ENCODE measurements at places on chromosomes 5 and 9. TPM values are rescaled to one million over a fixed set of nuclear protein-coding genes. Genes with fewer than 3 reads are reported as not detected.
A peak's percentile ranks its signal among the peaks of the same experiment; 100 is the strongest.

SV2C gene
- not detected for total RNA-seq

CDO1 gene
- 6.4 TPM for total RNA-seq

GRCh38 chr9:126959917-126960316, 45.3 kb downstream of the RALGPS1 start:
- no peak for DNase-seq

DNA sequence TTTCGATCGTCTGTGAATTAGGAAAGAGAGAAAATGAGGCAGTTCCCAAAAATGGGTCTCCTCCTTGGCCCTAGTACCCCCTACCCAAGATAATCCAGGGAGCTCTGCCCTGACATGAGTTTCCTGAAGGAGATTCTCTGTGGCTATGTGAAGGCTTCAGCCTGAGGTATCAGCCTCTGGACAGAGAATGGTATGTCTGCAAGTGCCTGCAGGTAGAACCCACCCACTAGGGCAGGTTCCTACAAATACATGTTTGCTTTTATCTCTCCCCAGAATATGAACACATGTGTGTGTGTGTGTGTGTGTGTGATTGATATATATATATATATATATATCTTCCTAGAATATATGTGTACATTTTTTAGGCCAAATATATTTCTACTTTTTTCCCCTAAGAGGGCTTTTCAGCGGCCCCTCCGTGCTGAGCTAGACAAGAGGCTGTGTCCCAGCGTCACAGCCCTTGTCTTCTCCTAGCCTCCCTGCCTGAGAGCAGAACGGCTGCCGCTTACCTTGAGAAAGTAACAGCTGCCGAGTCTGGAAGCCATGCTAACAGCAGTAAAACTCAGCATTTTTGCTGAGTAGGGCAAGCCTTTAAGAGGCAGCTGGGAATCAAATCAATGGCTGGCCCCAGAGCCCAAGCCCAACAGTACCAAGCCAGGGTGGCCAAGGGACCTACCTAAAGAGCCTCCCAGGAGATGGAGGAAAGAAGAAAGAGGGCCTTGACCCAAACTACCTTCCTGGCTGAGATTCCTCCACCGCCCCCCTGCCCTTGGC, 2.1 kb downstream of the BRINP1 start:
- no peak for DNase-seq

SAXO1 gene
- total RNA-seq: 0.28 TPM

- no peak for DNase-seq
Measured at GRCh38 chr9:134477342-134477925, 151.2 kb downstream of the RXRA start.

MYMK gene
- not detected for total RNA-seq

PPP2R2B gene
- 53.1 TPM for total RNA-seq

TBCA gene
- total RNA-seq: 133 TPM

GRCh38 chr5:77776554-77777206, 541 bp upstream of the TBCA start:
- DNase-seq: no peak

PAPPA gene
- 9.9 TPM for total RNA-seq

- no peak for DNase-seq
Measured at GRCh38 chr5:116032991-116033390, 719 bp downstream of the ARL14EPL start.

- DNase-seq: no peak
Measured at GRCh38 chr9:83471241-83471640, 67.0 kb downstream of the FRMD3 start.

- no peak for DNase-seq
Measured at GRCh38 chr5:143887903-143888665, 76.1 kb downstream of the HMHB1 start.

DNA sequence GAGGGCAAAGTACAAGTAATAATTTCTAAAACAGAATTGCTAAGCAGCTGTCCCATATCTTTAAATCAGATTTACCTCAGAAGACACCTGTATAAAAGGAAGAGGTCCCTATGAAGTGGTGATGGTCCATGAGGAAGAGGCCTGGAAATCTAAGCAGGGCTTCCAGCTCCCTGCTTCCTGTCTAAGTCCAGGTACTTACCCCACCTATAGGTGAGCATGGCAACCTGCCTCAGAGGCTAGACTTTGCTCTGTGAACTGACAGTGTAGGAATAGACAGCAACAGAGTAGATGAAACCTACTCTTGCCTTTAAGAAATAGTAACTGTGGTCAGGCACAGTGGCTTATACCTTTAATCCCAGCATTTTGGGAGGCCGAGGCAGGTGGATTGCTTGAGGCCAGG, 55.8 kb upstream of the ARRDC3 start:
- no peak for DNase-seq

TAF1L gene
- total RNA-seq: 0.05 TPM

DNA sequence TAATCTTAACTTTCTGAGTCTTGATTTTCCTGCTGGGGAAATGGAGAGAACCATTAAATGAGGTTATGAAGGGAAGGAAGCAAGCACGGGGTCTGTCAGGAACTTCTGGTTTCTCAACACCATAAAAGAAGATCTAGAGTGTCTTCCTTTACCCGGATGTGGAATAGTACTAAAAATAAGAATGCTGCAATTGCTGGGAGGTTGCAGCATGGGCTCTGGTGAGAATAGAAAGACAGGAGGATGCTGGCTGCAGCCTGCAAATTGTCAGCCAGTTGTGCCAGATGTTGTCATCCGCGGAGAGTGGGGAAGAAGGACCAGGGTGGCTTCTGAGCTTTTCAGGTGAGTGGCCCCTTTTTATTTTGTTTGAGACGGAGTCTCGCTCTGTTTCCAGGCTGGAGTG, 69.3 kb upstream of the STC2 start:
- DNase-seq: no peak

DNA sequence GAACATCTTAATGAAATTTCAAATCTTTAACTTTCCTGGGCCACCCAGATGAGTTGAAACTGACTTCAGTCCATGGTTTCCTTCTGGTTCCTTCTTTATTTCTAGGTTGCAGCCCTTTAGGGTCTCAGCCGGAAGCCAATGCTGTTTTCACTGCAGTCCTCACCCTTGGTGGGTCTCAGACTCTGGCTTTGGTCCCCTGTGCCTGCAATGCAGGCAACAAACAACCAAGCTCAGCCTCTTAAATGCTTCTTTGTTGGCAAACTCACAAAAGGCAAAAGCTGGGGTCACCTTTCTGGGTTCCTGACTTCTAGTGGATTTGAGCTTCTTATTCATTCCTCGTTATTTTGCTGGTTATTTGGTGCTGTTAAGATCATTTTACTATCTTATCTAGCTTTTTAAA, 19.3 kb upstream of the APC start:
- no peak for DNase-seq

PCDHB7 gene
- 5.5 TPM for total RNA-seq

DNA sequence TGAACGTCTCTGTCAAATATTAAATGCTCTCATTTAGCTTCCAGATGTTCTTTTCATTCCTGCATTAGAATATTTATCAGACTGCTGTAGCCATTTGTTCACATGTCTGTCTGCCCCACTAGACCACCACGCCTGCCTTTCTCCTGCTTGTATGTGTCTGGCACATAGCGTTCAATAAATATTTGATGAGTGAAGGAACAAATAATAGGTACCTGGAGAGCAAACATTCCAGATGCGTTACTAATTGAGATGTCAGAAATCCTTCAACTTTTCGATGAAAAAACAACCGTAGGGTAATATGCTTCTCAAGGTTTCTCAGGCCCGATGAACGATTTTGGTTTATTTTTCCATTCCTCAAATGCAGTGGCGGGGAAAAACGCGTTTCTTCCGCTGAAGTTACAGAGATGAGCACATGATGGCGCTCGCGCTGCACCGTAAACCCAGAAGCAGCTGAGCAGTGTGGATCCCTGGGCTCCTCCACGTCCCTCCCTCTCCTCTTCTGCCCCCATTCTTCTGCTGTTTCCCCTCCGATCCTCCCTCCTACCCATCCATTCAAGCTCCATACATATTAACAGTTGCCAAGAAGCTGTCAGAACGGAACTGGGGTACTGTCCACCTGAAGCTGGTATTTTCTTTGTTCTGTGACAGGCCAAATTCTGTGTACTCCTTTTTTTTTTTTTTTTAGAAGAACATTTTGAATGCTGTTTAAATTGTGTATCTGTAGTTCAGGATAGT, 245.4 kb downstream of the MPDZ start:
- DNase-seq: peak; percentile 86

DNA sequence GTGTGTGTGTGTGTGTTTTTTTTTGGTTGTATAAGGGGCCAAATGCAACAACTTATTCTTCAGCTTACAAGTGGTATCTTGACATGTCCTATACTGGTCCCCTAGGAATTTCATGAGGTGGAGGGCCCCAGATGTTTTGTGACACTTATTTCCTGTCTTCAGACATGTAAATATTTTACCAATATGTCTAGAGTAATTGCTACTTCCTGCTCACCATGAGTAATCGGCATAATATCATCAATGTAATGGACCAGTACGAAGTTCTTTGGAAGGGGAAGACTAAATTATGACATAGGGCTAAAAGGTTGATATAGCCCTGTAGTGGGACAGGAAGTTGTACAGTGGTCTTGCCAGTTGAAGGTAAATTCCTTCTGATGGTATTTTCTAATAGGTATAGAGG, 3.7 kb upstream of the OTULIN start:
- no peak for DNase-seq

DNA sequence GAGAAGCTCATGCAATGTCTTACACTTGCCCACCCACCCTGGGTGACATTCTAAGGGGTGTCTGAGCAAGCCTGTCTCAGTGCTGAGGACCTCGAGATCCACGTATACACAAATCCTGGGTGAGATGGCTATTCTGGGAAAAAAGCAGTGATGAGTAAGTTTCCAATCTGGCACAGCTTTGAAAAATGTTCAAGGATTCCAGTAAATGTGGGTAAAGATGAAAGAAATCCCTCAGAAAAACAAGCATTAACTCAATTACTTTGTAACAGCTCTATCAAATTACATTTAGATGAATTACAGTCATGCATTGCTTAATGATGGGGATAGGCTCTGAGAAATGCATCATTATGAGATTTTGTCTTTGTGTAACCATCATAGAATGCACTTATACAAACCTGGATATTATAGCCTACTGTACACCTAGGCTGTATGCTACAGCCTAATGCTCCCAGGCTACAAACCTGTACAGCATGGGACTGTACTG, 26.9 kb downstream of the GOLM1 start:
- DNase-seq: no peak

- no peak for DNase-seq
Measured at GRCh38 chr9:18969128-18969527, 63.9 kb downstream of the SAXO1 start.

DNA sequence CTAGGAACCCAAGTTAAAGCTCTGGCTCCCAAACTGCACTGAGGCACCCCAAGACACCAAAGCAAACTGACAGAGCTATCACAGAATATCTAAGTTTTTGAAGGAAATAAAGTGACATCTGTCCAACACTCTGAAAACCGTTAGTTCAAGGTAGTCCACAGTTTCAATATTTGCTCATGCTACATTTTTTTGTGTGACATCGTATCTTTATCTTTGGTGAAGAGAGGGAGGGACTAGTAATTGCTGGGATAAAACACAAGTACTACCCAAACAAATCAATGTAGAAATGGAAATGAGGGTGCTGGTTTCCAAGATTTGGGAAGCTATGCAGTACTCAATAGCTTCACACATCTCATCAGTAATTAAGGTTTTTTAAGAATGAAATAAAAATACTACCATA, 20.6 kb downstream of the LIFR start:
- DNase-seq: no peak

SH3RF2 gene
- total RNA-seq: 4.5 TPM

DNA sequence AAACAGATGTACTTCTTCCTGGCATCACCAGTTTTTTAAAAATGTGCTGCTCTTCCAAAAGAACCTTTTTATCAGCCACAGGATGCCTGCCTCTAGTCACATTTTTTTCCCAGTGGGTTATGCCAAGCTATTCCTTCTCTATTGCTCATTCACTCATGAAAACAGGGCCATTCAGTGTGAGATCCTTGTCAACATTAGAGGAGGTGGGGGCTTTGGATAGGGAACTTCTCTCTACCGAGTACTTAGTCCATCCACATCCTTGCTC, 3.1 kb downstream of the TMEM252 start:
- DNase-seq: no peak

GRCh38 chr9:136464241-136464640, 18.6 kb downstream of the SEC16A start:
- no peak for DNase-seq

DNA sequence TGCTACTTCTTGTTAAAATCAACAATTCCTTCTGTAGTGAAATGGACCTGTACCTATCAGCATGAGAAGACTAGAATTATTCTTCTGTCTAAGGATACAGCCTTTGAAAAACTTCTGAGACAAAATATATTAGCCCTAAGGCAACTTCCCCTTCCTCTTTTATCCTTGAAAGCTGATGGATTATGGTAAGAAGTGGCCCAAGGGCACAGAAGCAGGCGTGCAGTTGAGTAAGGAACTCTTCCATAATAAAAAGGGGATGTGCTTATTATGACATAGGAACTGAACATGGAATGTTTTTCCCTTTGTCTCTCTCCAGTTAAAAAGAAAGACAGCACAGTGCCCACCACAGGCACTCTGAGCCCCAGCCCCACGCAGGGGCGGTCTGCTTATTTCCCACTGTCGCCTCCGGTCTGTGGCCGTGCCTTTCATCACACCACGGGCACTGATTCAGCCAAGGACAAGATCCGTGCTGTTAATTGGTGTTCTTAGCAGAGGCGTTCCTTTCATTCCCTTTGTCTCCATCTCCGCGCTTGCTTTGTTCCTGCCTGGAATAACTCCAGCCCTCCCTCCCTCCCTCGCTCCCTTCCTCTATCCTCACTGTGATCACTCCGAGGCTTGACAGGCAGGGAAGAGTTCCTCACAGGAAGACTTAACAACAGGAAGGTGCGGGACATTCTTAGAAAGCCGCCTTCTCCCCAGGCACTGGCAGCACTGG, 135.9 kb upstream of the OTULINL start:
- DNase-seq: no peak

- no peak for DNase-seq
Measured at GRCh38 chr5:111167551-111167950, 56.6 kb upstream of the CAMK4 start.

DNA sequence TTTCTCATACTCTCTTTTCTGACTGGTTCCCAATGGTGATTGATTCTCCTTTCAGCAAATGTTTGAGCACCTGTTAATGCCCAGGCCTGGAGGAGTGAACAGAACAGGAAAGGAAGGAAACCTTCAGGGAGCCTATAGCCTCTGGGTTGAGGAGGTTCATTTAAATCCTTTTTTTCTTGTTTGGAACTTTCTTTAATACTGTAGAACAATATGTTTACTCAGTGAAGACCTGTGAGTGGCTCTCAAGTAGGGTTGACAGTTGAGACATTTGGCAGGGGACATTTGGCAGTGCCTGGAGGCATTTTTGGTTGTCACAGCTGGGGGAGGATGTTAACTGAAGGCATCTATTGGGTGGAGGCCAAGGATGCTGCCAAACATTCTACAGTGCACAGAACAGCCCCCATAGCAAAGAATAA, 6.1 kb upstream of the FAM120AOS start:
- DNase-seq: no peak

DNA sequence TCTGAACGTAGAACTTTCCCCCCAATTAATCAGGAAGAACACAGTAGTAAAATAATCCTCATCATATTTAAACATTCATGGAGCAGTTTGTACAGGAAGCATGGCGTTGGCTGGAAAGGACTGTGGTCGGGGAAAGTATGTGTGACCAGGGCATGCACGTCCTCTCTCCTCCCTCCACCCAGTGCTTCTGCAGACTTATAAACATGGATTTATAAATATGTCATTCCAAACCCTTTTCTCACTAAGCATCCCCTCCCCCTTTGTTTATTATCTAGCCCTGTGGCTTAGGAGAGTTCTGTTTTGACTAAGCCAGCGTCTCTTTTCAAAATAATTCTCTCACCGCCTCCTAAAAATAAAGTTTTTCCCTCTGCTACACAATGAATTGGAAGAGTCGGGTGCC, 70.4 kb upstream of the DAP start:
- no peak for DNase-seq
